A549 treated with GW870086 at 1 μM for 4 hours (cell line): ENCODE measurements at places on chromosomes 3 and 15. TPM values are rescaled to one million over a fixed set of nuclear protein-coding genes. Genes with fewer than 3 reads are reported as not detected.

TRH gene
- not detected in 5 replicates for total RNA-seq

DNAH1 gene
- total RNA-seq = 0.67 to 1.7 TPM (median 0.95 TPM) in 5 replicates

AQP9 gene
- not detected in 5 replicates for total RNA-seq

IQCF5 gene
- total RNA-seq = not detected in 5 replicates

ISG20 gene
- 38.6 to 46.7 TPM (median 41.7 TPM) in 5 replicates for total RNA-seq

UBL7 gene
- 36.7 to 42.8 TPM (median 39.6 TPM) in 5 replicates for total RNA-seq

ALDH1L1 gene
- total RNA-seq = 0.08 to 0.24 TPM (median 0.15 TPM) in 5 replicates

PRICKLE2 gene
- total RNA-seq = 2.2 to 2.9 TPM (median 2.4 TPM) in 5 replicates

RYK gene
- 23.2 to 33.3 TPM (median 28.7 TPM) in 5 replicates for total RNA-seq

RAB6B gene
- total RNA-seq = 1.9 to 3.3 TPM (median 2.7 TPM) in 5 replicates

CCR9 gene
- total RNA-seq = not detected in 5 replicates

ISY1 gene
- total RNA-seq = 19.0 to 21.9 TPM (median 19.9 TPM) in 5 replicates

LRIG1 gene
- 3.2 to 4.9 TPM (median 4.5 TPM) in 5 replicates for total RNA-seq

CCR3 gene
- total RNA-seq = not detected in 5 replicates

PLAAT1 gene
- not detected in 5 replicates for total RNA-seq
